Midbrain (tissue), 1 donor: ENCODE measurements at places on chromosomes 1 and 21.

DNA sequence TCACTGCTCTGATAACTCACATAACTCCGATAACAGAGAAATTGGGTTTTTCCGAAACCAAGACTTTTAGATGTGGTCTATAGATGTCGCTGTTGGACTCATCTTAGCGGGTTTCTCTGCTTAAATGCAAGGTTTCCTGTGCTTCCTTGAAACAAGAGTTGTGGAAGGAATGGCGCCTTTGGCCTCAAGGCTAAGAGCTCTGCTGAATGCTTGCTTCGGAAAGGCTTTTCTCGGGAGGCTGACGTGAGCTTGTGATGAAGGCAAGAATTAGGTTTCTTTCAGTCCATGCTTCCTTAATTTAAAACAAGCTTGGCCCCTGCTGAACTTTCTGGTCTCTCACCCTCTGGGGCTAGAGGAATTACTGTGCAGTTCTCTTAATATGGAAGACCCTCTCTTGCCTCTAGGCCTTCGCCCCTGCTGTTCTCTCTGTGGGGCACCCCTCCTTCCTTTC, 113.5 kb downstream of the MAP3K21 start:
- peak; percentile 60 for DNase-seq

GRCh38 chr21:32007456-32007855, 134.6 kb downstream of the HUNK start:
- DNase-seq: no peak

- DNase-seq: no peak
These were observed 101.2 kb downstream of the HMGB4 start for GRCh38 chr1:33965086-33965485.

DNA sequence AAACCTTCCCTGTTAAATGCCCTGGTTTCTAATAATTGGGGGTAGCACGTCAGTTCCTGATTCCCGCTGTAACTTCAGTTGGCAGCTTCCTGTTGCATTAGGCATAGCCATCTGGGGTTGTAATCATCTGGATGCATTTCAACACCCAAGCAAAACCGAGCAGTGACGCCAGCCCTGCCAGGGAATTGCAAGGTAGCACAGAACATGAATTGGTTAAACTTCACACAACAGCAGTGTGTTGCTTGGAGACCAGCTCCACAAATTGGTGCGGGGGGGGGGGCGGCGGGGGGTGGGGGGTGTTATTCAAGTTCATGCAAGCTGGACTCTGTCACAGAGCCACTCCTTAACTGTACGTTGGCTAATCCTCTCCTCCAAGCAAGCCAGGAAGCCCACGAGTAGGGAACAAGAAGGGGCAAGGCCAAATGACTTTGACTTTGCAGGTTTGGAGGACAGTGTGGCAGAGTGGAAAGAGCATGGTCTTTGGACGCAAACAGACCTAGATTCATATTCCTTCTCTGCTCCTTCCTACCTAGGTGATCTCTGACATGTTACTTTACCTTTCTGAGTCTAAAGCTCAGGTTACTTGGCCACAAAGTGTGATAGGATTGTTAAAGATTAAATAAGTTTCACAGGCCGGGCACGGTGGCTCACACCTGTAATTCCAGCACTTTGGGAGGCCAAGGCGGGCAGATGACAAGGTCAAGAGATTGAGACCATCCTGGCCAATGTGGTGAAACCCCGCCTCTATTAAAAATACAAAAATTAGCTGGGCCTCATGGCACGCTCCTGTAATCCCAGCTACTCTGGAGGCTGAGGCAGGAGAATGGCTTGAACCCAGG, 4.7 kb downstream of the LAX1 start:
- DNase-seq: no peak

DNA sequence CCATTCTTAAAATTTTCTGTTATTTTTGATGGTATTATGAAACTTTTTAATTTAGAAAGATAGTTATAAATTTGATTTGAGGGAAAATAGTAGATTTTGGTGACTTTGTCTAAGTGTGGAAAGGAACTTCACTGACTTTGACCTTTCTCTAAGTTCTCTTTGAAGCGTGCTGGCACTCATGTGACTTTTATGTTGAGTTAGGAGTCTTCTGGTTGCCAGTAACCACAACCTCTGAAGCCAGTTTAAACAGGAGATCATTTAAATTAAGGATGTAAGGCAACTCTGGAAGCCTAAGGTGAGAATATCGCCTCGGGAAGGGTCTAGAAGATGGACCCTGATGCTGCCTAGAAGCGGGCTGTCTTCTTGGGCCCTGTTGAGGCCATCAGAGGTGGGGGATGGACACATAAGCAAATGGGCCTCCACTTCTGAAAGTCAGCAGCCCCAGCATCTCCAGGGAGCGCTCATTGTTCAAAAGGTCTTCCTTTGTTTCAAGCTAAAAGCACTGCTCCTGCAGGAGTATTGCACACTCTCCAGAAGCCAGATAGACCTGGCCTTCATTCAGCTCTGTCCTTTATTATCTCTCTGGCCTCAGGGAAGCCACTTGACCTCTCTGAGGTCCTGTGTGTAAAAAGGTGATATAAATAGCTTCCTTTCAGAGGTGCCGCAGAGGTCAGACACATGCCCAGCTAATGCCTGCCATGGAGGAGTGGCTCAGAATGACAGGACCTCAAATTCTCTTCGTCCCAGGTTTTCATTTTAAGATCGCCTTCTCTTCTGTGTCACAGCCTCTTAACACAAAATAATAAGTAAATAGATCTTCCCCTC, 5.1 kb upstream of the RCAN1 start:
- no peak for DNase-seq

GRCh38 chr1:80778094-80778840, 1022.5 kb upstream of the ADGRL2 start:
- no peak for DNase-seq

GRCh38 chr1:58447886-58448285, 98.6 kb downstream of the OMA1 start:
- DNase-seq: no peak

- peak; percentile 88 for DNase-seq
These were observed 5.4 kb downstream of the CNTN2 start for GRCh38 chr1:205048382-205048781.

DNA sequence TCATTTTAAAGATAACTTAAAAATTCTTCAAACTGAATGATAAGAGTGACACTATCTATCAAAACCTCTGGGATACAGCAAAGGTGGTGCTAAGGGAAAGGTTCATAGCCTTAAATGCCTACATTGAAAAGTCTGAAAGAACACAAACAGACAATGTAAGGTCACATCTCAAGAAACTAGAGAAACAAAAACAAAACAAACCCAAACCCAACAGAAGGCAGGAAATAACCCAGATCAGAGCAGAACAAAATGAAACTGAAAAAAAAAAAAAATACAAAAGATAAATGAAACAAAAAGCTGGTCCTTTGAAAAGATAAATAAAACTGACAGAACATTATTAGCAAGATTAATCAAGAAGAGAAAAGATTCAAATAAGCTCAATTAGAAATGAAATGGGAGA, 6.8 kb downstream of the ODF2L start:
- no peak for DNase-seq
